Stimulated activated CD8-positive, alpha-beta memory T cell treated with anti-CD3 and anti-CD28 coated beads, Interleukin-7, amount 100 ng/mL, for 24 hours (primary cell): ENCODE measurements at places on chromosomes 3 and 15.

GRCh38 chr3:177553579-177553978 lies 356.3 kb upstream of the TBL1XR1 start:
- no peak for DNase-seq

GRCh38 chr15:99433757-99434450 lies 131.9 kb upstream of the MEF2A start:
- no peak for DNase-seq

DNA sequence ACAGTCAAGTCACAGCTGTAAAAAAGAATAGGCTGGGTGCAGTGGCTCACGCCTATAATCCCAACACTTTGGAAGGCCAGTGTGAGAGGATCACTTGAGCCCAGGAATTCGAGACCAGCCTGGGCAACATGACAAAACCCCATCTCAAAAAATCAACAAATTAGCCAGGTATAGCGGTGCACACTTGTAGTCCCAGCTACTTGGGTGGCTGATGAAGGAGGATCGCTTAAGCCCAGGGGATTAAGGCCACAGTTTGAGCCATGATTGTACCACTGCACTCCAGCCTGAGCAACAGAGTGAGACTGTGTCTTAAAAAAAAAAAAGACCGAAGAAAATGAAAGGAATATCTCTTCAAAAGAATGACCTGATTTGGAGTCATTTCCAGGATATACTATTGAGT lies 6.6 kb downstream of the HERC1 start:
- DNase-seq: no peak

DNA sequence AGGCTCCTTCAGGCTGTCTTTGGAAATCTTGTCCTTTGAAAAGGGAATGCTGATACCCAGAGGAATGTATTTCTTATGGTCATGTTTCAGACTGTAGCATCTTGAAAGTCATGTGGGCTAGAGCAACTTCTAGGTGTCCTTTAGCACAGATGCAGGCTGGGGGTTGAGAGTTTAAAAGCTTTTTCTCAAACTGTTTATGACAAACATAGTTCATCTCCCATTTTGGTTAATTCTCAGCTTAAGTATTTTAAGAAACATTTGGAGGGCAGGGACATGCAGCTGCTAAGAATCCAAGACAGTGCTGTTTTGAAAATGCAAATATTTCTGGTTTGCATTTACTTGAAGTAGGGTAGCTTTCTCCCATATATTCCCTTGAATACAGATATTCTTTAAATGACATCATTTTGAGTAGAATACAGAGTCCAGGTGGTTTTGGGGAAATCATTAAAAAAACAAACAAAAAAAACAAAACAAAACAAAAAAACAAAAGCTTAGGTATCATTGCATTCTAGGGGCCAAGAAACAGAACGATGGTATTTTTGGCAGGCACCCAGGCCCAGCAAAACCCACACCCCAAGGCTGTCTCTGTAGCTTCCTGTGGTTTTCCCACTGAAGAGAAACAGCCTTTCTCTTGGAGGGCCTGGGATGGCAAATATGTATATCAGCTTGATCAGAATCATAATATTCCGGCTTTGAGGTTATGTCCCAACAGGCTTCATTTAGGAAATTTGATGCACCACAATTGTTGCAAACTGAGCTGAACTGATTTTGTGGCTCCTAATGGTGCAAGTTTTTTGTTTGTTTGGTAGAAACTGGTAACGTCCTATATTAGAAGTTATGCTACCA lies 120.0 kb downstream of the ATG7 start:
- no peak for DNase-seq

DNA sequence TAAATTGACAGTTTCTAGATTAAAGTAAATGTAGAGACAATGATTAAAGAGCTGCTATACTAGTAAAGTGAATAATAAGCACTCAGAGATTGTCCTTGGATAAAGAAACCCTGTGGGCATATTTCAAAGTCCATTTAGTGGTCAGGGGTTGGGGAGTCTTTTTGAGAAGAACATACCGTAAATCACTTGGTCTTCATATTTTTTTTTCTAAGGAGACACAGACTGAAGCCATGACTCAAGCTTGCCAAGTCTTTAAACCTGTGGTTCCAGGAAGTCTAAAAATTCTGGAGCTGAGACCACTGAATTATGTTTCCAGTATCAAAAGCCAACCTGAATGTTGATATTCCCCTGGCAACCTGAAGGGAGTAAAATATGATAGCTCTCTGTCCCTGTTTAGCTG lies 171.0 kb downstream of the TPRG1 start:
- DNase-seq: no peak

DNA sequence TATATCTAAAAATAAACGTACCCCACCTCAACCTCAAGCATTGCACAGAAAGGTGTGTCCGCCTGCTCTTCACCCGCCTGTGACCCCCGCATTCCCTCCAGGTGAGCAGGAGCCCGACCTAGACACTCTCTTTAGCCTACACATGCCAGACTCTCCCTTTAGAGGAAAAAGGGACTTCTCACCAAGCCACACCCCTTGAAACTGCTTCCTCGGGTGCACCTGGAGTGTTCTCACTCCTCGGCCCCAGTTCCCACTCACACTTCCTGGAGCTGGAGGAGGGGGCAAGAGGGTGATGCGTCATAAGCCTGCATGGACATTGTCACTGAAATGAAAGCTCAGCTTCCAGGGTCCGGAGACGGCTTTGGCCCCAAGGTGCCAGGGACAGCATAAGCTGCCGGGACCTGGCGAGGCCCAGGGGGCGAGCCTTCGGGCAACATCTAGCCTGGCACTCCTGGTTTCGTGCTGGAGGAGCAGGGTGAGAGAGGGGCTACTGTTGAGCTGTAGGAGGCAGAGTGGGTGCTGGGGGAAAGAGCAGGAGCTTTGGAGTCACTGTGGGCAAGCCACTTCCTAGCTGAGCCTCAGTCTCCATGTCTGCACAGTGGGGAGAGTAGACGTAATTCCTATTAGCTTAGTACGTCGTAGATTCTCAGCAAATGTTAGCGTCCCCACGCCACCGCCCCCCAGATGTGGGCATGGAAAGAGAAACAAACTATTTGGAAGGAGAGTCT lies 9.8 kb upstream of the MUC4 start:
- DNase-seq: no peak

- no peak for DNase-seq
Observed at GRCh38 chr15:41407341-41407740, 5.0 kb upstream of the NDUFAF1 start.

DNA sequence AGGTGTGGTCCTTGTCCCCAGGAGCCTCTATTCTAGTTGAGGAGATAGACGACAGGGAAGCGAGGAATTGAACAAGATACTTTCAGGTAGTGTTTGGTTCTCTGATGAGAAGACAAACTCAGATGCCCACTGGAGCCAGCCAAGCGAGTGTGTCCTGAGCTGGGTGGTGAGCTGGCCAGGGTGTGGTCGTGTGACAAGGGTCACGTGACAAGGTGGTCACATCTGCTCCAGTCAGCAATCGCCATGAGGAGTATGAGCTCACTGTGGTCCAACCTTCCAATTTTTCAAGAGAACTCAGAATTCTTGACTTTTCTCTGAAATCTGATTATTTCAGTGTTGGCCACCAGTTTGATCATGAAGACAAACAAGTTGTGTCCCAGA lies 39.5 kb downstream of the SLC6A6 start:
- DNase-seq: no peak

DNA sequence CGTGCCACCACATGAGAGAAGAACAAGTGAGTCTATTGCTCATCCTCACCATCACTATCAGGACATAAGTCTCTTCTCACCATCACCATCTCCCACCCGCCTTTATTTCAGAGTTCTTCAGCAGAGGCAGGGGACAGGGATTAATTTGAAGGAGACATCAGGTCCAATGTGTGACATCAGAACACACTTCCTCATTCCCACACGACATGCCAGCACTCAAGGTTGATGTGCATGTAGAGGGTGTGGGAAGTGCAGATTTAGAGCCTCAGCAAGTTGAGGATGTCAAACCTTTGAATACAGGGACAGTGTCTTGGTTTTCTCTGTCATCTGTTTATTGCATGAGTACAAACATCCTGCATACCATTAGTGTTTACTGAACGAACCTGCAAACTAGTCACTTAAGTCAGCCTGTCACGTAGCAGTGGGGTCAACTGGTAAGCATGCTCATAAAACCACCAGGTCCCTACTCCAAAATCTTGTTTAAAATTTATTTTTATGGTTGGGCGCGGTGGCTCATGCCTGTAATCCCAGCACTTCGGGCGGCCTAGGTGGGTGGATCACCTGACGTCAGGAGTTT lies 104.4 kb downstream of the MYLK start:
- no peak for DNase-seq

GRCh38 chr3:188034989-188035388 lies 119.0 kb upstream of the LPP start:
- DNase-seq: no peak

DNA sequence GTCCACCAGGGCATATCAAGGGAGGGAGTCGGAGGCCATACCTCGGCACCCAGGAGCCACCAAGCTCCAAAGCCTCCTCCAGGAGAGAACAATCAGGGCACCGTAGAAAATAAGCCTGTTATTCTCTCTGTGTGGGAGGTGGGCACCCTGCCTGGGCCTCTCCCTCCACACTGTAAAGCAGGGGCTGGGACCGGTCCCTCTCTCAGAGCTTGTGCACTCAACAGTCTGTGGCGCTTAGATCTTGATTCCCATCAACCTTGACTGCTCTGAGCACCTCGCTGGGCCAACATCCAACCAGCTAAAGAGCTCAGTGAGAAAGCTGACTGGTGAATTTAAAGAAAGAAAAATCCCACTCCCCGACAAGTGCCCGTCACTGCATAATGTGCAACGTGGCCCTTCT lies 53.0 kb downstream of the PCSK6 start:
- no peak for DNase-seq

DNA sequence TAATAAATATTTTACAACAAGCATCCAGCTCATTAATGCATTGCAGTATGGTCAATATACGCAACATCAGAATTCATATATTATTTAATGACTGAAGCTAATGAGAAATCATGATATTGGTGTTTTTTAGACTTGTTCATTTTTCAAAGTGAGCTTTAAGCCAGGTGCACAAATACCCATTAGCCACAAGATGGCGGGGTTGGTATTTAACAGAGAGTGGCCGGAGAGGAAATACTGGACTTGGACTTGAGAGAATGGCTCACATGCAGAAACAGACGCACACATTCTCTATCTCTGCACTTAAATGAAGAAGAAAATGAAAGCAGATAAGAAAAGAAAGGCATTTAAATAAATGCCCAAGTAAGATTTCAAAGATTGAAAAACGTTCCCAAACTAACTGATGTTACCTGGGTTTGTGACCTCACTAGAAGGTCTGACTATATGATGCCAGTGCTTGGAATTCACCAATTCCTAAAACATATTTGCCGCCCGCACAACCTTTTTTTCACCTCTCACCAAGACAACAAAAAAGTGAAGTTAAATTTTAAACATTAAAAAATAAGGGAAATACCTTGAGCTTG lies 21.2 kb upstream of the CRBN start:
- DNase-seq: no peak

DNA sequence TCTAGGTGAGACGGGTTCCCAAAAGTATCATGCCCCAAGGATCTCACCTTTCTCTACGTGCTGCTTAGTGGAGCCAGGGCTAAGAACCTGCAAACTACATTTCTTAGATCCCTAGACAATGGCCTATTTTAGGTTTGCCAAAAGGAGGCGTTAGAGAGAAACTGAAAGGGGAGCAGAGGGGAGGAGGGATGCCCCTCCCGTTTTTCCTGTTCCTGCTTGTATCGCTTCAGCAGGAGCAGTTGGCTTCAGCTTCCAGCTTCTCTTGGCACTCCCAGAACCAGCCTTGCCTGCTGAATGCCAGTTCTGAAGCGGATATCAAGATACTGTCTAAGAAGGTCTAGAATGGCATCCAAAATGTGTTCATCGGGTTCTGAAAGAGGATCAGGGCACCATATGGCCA lies 58.4 kb upstream of the ABHD17C start:
- no peak for DNase-seq

- DNase-seq: peak; percentile 1
Observed at GRCh38 chr15:83207660-83208366, at the start of gene HDGFL3. Gene HDGFL3, minus strand, starts transcription at chr15:83207823. Its CDS starts 409 bp downstream, at chr15:83207414.

GRCh38 chr3:65401359-65402305 lies 637.1 kb downstream of the MAGI1 start:
- no peak for DNase-seq

- DNase-seq: no peak
Observed at GRCh38 chr3:11185564-11186317, 31.4 kb downstream of the HRH1 start.

- no peak for DNase-seq
Observed at GRCh38 chr3:77467702-77468625, 428.1 kb downstream of the ROBO2 start.

- DNase-seq: no peak
Observed at GRCh38 chr3:50242381-50242770, 6.4 kb downstream of the GNAI2 start.

DNA sequence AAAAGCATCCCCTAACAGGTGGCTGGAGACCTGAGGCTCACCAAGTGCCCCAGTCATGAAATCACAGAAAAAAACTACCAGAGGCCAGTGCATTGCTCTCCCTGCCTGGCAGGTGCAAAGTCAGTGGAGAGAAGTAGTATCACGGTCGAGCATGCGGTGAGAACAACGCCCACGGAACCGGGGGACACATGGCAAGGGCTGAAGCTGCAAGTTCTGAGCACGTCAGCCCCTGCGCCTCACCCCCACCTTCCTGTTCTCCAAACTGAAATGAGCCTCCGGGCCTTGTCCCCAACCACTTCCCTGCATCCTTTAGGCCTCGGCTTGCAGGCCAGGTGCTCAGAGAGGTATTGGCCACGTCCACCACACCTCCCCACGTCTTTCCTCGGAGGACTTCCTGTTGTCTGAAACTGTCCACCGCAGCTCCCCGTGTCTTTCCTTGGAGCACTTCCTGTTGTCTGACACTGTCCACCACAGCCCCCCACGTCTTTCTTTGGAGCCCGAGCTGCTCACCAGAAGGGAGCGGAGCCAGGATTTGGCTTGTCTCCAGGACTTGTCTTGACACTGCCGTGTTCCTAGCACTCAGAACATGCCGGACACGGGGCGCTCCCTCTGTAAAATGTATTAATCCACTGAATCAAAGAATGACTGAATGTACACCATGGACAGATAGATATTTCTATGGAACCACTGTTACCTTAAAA lies 43.9 kb downstream of the NSMCE3 start:
- DNase-seq: no peak

GRCh38 chr3:9600597-9600996 lies 47.0 kb upstream of the LHFPL4 start:
- DNase-seq: peak; percentile 0

DNA sequence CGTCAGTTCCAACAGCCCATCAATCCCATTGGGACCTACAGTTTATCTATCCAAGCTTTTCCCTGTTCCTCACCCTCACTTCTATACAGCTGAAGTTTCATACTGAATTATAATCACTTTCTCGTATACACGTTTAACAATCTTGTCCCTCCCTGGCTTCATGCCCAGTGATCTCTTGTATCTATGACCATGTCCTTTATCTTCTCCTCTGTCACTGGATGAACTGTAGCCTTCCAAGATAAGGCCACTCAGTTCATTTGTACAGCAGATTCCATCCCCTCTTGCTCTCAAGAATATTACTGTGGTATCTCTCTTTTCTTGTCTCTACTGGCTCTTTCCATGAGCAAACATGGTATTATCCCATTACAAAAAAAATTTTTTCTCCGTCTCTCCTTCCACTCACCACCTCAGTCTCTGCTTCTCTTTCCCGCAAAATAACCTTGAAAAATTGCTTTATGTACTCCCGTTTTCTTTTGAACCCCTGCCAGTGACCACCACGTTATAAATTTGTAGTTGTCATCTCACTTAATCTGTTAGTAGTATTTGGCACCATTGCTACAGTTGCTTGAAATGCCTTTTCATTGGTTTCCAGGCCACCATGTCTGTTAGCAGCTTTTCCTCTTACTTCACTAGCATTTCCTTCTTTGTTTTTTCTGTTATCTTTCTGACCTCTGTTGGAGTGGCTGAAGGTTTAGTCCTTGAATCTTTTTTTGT lies 9.4 kb downstream of the CTNNB1 start:
- DNase-seq: no peak

GRCh38 chr15:88804257-88804656 lies 1.0 kb downstream of the ACAN start:
- no peak for DNase-seq
